ENCODE measurements at places on chromosomes 5 and 9. TPM values are rescaled to one million over a fixed set of nuclear protein-coding genes. Genes with fewer than 3 reads are reported as not detected.

The TMEM171 gene
- 0.38 TPM for total RNA-seq

The PCDHA10 gene
- total RNA-seq = 16.0 TPM

DNA sequence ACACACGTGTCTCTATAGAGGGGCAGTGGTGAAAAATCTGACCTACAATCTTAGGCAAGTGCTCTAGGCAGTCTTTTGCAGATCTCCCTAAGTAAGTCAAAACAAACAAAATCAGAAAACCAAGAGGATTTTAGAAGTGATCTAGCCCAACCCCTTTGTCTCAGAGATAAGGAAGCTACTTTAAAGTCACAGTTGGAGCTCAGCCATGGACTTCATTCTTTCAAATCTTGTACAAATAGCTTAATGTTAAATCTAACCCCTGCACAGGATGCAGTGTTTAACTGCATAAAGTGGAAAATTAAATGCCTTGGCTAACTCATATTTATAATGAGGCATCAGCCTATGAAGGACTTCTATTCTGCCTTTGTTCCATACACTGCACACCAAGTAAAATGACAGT, 135.1 kb upstream of the RFX3 start:
- DNase-seq = no peak

DNA sequence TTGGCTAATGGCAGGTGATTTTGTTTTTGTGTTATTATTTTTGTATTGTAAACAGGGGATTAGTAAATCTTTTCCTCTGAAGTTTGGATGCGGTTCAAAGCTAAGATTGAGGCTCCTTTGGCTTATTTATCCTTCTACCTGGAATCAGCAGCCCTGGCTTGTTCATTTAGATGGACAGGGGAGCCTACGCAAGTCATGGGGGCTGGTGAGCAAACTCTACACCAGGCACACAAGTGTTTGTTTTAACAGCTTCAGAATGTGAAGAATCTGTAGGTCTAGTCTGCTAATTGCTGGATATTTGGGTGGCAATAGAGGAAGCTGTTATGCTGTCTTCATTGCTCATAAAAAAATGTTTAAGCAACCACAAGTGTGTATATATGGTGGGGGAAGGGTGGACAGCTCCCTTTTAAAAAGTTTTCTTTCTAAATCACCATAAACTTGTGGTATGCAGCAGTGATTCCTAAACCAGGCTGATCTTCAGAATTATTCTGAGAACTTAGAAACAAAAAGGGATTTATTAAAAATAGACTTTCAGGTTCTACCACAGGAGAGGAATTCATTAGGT, 20.7 kb downstream of the ZNF462 start:
- DNase-seq = peak; percentile 57

DNA sequence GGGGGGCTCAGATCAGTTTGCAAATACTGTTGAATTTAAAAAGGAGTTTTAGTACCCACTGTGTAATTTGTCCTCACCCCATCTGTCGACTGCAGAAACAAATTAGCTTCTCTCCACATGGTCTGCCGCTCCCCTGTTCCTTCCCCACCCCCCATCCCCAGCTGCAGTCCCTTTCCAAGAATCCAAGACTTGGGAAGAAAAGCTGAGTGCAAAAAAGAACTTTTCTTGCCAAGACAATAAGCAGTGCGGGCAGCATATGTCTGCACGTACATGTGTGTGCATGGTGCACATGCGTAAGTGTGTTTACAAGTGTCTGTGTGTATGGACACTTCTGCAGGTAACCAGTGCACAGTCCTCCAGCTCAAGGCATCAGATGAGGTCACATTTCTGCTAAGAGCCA, 125.7 kb upstream of the SMIM23 start:
- DNase-seq = no peak

DNA sequence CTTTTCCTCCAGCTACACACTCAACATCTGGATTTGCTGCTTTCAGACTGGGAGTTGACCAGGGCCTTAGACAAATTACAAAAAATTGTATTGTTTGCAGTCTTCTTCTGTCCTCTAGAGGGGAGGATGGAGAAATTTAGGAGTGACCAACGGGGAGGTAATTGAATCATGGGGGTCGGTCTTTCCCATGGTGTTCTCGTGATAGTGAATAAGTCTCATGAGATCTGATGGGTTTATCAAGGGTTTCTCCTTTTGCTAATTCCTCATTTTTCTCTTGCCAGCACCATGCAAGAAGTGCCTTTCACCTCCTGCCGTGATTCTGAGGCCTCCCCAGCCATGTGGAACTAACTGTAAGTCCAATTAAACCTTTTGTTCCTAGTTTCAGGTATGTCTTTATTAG, 4.2 kb downstream of the IFNA8 start:
- DNase-seq = no peak

GRCh38 chr9:129553277-129553676, 67.6 kb downstream of the C9orf50 start:
- no peak for DNase-seq

GRCh38 chr5:127840198-127840524, 137.0 kb downstream of the CCDC192 start:
- DNase-seq = no peak

- peak; percentile 72 for DNase-seq
These were observed 1.0 kb upstream of the MEF2C start for GRCh38 chr5:88883836-88884607.

GRCh38 chr5:69231851-69232250, 2.8 kb upstream of the CDK7 start:
- peak; percentile 82 for DNase-seq

The IGFBPL1 gene
- 5.6 TPM for total RNA-seq

- no peak for DNase-seq
These were observed 42.1 kb downstream of the CACNA1B start for GRCh38 chr9:137919649-137920141.

DNA sequence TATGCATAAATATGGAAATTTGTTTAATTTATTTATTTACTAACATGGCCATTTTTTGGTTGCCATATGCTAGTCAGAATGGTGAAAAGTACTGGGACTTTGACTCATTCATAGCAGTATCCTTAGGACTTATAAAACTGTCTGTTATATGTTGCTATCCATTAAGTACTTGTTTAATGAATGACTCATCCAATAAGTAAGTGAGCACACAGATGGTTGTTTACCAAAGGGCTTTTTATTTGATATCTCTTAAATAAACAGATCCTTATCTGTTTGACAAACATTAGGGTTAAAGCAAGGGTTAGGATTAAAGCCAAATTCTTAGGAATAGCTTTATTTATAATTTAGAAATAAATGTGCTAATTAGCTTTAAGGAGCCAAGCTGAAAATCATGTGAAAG, 183.4 kb downstream of the FBXO4 start:
- no peak for DNase-seq

The INVS gene
- total RNA-seq = 17.5 TPM

- no peak for DNase-seq
These were observed 96.2 kb downstream of the C9orf50 start for GRCh38 chr9:129524582-129525270.

GRCh38 chr5:44089424-44090144, 299.6 kb downstream of the FGF10 start:
- DNase-seq = no peak

The C5 gene
- total RNA-seq = 1.1 TPM

The GPR151 gene
- total RNA-seq = not detected

The HACD4 gene
- 2.1 TPM for total RNA-seq

GRCh38 chr5:62576570-62577170, 1.9 kb upstream of the LRRC70 start:
- no peak for DNase-seq

GRCh38 chr9:112184221-112184620, 9.1 kb upstream of the SUSD1 start:
- DNase-seq = no peak

The TLX3 gene
- not detected for total RNA-seq

- DNase-seq = no peak
These were observed 148.9 kb downstream of the ENC1 start for GRCh38 chr5:74491586-74491985.

The C9orf78 gene
- 37.8 TPM for total RNA-seq

- no peak for DNase-seq
These were observed 144.8 kb upstream of the SLC12A2 start for GRCh38 chr5:127938746-127939145.

GRCh38 chr5:53362521-53362941, 117.9 kb upstream of the FST start:
- DNase-seq = peak; percentile 97

- DNase-seq = peak; percentile 45
These were observed 212.0 kb downstream of the ADAMTS12 start for GRCh38 chr5:33679791-33680190.

GRCh38 chr9:128232528-128233428, 29.6 kb downstream of the DNM1 start:
- DNase-seq = no peak

DNA sequence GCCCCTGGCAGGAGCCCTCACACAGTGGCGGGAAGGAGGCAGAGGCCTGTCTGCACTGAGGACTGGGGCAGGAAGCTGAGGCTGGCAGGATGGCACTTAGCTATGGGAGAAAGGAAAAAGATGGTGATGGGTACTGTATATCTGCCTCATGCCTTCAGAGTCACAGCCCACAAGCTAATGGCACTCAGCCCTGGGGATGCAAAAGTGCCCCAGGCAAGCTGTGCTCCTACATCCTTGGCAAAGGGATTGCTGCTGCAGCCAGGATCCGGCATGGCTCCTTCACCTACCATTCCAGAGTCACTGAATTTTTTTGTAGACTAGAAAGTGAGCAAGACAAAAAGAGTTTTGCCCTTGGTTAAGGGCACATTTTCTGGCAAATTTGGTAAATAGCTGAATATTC, 8.7 kb downstream of the ACSL6 start:
- DNase-seq = no peak

DNA sequence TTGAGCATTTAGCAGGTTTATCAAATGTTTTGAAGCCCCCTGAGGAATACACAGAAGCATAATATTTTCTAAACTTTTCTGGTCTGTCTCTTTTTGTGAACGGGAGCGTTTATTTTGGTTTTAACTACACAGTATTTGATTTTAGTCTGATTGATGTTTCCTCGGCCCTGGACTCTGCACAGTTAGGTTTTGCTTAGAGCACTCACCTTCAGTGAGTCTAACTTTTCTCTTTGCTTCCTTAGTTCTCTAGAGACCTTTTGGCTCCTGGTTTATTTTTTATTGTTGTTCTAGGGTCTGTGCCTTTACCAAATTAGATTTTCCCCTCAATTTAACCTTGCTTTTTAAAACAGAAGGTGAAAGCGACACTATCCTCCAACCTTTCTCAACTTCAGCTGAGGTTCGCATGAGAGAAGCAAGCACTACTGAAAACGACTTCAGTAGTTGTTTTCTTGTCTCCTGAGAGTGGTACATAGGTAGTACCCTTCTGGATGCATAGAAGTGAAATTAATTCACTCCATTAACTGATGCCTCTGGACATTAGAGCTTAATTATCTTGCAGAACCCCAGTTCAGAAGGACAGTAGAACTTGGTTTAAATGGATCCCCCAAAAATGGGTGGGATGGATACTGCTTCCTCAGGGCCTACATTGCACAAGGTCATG, 166.7 kb upstream of the ELL2 start:
- no peak for DNase-seq

The FRMPD1 gene
- total RNA-seq = 0.05 TPM

- peak; percentile 88 for DNase-seq
These were observed 311.6 kb upstream of the PRR16 start for GRCh38 chr5:120152472-120152871.

The RXFP3 gene
- not detected for total RNA-seq
